ENCODE measurements at places on chromosomes 13 and 19.

- DNase-seq, result no peak
Observed at GRCh38 chr19:8196271-8196927, 12.8 kb upstream of the CERS4 start.

- peak; percentile 72 for DNase-seq
Observed at GRCh38 chr19:13277104-13277809, 127.0 kb downstream of the IER2 start.

GRCh38 chr19:13154911-13155471 is 4.8 kb downstream of the IER2 start:
- peak; percentile 56 for DNase-seq

DNA sequence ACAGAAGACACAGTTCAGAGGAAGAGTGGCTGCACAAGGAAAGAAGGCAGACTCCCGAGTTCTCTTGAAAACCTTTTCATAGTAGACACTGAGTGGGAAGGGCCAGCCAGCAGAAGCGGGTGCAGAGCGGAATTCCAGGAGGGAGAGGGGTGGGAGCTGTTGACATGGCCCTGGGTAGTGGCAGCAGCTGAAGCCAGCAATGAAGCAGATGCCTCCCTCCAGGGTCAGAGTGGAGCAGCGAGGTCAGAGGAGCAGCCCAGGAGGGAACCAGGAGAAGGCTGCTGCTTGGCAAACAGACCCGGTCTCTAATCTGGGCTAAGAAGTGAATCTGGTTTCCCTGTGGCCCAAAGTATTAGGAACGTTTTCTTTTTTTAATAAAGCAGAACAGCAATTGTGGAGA is 73.9 kb upstream of the SPATA13 start:
- DNase-seq, result no peak

- DNase-seq, result no peak
Observed at GRCh38 chr19:18610556-18611326, 1.9 kb upstream of the TMEM59L start.

DNA sequence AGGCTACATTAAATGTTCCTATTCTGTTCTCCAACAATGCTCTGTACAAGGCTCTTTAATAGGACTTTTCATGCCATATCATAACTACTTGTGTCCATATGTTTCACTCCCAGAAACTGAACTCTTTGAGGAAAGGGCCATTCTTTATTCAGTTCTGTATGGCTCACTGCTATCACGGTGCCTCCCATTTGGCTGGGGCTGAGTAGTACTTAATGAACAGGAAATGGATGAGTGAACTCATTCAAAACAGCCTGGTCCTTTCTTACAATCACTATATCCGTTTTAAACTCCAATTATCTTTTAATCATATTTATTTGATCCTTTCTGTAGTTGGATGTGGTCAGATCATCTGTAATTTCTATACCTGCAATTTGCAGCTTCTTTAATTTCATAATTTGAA is 410.6 kb downstream of the TBC1D4 start:
- peak; percentile 3 for DNase-seq

GRCh38 chr13:75847588-75847987 is 211.5 kb downstream of the LMO7 start:
- no peak for DNase-seq

DNA sequence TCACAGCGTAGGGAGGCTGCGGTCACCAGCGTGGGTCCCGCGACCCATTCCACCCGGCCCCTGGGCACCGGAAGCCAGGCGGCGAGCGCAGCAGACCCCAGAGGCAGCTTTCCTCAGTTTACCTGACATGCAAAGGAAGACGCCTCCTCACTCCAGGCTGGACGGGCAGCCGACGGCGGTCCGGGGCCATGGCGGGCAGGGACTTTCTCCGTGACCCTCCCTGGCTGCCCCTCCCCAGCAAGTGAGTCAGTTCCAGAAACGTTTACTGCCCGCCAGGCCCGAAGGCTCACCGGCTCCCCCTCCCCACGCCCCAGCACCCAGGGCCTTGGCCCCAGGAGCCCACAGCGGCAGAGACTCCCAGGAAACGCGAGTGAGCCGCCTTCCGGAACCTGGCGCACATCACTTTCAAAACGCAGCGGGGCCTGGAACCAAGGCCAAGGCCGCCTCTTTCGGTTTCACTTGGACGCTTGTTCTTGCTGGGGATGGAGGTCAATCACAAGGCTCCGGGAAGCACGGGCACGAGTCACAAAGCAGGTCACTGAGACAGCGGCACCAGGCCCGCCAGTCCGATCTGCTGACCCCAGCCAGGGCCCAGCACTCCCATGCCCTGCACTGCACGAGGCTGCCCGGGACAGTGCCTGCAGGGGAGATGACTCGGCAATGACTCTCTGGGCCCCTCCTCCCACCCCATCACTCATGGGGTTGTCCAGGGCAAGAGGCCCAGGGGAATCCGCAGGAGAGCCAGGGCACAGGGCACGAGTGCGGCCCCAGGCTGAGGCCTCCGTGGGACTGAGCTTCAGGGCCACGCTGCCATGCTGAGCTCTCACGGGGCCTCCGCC is 5.3 kb downstream of the SBNO2 start:
- DNase-seq, result no peak

DNA sequence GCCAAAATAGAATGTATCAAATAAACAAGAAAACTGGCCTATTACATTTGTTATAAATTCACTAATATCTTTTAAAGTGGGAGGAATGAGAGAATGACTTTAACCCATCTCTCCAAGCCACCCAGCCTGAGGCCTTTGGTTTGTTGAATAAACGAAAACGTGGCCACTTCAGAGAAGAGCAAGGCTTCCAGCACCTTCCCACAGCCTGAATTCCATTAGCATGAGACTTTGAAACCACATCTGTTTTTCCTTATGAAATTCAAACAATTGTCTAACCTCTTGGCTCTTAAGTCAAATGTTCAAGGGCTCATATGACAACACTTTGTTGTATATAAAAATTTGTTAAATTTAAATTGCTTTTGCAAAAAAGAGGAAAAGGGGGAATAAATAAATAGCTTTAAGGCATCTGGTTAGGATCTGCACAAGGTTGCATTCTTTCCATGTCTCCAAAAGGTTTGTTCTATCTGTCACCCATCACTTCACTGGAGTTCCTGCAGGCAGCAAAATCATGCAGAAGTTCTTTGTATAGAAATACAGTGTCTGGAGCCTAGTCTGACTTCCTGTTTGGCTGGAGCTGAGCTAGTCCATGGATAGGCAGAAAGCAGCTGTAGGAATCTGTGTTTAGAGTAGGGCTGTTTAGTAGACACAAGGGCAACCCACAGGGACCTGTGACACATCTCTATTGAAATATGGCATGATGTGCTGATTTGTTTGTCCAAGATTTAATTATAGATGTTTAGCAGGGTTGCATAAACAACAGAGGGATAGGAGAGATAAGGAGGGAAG is 502.3 kb downstream of the KCTD12 start:
- peak; percentile 0 for DNase-seq

GRCh38 chr13:55999709-56000108 is 1141.0 kb upstream of the PRR20A start:
- DNase-seq, result no peak

DNA sequence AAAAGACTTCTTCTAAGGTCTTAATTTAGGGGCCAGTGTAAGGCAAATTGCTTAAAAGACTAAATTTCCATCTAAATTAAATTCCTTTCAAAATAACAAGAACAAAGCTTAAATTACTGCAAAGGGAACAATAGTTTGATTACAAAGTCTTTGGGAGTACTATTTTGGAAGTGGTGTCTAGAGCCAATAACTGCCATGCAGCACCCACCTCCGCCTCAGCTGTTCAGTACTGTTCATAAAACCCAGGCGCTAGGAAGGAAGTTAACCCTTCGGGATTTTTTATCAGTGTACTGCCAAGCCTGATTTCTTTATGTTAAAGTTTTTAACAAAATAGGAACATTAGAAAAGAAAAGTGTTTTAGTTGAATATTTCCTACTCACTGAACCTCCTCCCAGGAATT is 210.1 kb downstream of the LIG4 start:
- peak; percentile 35 for DNase-seq

- no peak for DNase-seq
Observed at GRCh38 chr19:18646535-18647370, 9.9 kb downstream of the KLHL26 start.

DNA sequence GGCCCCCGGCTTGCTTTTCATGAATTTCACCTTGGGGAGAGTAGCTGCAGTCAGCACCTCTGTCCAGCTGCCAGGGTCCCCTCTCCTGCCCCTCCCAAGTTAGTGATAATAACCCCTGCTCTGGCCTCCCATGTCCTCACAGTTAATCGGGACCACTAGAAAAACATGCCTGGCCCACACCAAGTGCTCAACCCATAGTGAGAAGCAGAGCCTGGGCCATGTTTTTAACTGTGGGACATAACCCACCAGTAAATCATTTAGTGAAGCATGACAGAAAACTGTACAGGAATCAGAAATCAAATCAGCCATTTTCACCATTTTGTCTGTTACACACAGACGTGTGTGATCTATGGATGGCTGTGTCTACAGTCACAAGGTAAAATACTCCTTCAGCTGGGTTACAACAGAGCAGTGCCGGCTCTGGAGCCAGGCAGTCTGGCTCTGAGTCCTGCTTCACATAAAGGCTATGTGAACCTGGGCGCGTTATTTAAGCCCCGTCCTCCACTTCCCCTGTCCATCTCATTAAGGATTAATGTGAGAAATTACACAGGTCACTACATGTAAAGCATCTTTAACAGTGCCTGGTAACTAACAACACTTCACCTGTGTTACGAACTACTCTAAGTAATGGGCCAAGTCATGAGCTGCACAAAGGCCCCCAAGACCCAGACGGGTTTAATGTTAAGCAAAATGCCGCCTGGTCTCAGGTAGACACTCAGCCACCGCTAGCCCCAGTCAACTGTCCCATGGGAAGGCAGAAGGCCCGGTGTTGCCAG is 7.6 kb upstream of the ECH1 start:
- DNase-seq, result no peak

- no peak for DNase-seq
Observed at GRCh38 chr13:24709186-24709913, 29.1 kb downstream of the ATP12A start.

GRCh38 chr13:35473206-35473775 is 3.2 kb downstream of the MAB21L1 start:
- DNase-seq, result no peak

GRCh38 chr13:30323524-30323923 is 16.2 kb upstream of the KATNAL1 start:
- no peak for DNase-seq

- no peak for DNase-seq
Observed at GRCh38 chr13:110042253-110042950, 256.0 kb upstream of the IRS2 start.

- DNase-seq, result no peak
Observed at GRCh38 chr13:23547000-23547590, 23.1 kb upstream of the TNFRSF19 start.

DNA sequence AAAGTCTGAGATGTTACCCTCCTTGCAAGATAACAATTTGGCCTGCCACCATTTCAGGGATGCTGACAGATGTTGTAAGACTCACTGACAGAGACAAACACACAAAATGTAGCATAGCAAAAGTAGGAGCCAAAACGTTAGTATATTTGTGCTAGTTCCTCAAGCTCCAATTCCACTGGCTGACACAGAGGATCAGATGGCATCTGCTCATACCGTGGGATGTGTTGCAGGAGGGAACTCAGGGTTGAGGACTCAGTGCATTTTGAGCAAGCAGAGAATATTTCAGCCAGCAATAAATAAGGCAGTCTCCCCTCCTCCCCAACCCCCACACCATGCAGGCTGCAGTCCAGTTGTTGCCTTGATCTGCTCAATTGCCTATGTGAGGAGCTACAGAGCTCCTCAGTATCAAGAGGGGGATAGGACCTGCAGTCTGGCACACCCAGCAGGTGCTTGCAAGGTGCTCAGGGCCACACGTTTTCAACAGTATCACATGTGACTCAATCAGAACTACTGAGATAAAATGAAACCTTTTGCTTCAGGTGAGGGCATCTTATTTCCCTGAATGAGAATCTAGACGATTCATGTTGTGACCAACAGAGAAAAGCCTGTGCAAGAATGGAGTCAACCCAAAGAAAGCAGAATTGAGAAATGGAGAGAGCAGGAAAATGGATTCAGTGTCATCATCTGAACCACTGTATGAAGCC is 23.6 kb upstream of the LRCH1 start:
- no peak for DNase-seq

GRCh38 chr19:35169221-35169995 is 14.9 kb downstream of the FXYD5 start:
- DNase-seq, result no peak

DNA sequence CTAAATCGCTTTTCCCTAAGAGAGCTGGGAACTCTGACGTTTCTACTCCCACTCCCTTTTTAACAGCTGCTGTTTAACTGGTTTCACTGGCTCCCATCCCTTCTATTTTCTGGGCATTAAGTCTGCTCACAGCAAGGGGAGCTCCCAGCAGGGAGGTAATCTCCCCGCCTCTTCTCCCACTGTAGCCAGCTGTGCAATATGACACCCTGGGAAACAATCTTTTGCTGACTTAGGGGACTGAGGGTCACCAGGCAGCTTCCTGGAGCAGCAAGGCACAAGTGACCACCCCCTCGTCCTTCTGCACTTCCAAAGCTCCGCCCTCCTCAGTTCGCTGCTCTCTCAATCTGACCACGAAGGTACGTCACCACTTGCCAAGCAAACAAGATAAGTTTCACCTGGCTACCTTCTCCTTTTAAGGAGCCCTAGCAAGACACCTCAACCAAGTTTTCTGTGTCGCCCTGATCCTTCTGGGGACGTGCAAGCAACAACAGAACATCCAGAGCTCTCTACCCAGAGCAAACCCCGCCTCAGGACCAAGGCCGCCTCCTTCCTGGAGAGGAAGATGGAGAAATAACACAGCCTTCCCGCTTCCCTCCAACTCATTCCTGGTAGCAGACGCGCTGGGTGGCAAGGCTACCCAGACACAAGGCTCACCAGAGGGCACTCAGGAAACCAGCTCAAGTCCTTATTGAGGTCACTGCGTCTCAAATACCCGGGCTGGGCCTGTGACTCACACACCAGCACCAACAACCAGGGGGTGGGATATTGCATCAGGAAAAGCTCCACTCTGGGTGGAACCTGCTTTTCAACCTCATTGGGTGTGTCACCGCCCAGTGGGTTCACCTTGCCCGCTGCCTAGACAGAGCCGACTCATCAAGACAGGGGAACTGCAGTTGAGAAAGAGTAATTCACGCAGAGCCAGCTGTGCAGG is 92.4 kb downstream of the STK24 start:
- DNase-seq, result peak; percentile 52

GRCh38 chr13:109989686-109990085 is 203.3 kb upstream of the IRS2 start:
- no peak for DNase-seq
